ENCODE measurements at places on chromosomes 11 and 22. TPM values are rescaled to one million over a fixed set of nuclear protein-coding genes. Genes with fewer than 3 reads are reported as not detected.

RASSF7 gene
- total RNA-seq = 24.7 TPM

NXPE1 gene
- total RNA-seq = not detected

DNAJB13 gene
- not detected for total RNA-seq

MRGPRF gene
- not detected for total RNA-seq

SYT9 gene
- not detected for total RNA-seq

Data from B cell (primary cell).